ENCODE measurements at places on chromosomes 4 and X.

DNA sequence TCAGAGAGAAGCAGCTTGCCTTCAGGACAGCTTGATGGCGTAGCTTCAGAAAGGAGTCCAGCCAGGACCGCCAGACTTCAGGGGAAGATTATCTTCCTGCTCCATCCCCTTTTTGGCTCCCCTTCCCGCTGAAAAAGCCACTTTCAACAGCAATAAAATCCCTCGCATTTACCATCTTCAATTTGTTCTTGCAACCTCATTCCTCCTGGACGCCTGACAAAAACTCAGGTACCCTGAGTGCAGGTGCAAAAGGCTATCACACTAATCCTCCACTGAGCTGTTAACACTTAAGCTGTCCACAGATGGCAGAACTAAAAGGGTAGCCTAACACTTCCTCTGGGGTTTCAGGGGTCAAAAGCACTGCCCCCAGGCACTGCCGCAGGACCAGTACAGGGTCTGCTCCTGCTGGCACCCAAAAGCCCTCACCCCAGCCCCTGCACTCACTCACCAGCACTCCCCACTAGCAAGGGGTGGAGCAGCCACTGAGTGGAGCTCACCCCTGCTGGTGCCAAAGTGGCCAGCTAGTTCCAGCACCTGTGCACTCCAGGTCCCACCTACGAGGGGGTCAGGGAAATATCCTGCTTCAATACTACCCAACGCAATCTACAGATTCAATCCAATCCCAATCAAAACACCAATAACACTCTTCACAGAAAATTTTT, 145.8 kb downstream of the ADGRA3 start:
- no peak for DNase-seq

- no peak for DNase-seq
Measured at GRCh38 chrX:39165185-39165584, 363.9 kb downstream of the MID1IP1 start.

DNA sequence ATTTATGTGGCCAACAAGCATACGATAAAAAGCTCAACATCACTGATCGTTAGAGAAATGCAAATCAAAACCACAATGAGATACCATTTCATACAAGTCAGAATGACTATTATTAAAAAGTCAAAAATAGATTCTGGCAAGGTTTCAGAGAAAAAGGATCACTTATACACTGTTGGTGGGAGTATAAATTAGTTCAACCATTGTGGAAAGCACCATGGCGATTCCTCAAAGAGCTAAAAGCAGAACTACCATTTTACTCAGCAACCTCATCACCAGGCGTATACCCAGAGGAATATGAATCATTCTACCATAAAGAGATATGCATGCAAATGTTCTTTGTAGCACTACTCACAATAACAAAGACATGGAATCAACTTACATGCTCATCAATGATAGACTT, 478.7 kb upstream of the GALNTL6 start:
- DNase-seq: no peak

- DNase-seq: no peak
Measured at GRCh38 chr4:177256950-177257349, 52.7 kb upstream of the NEIL3 start.

GRCh38 chrX:68415316-68415715, 18.0 kb downstream of the OPHN1 start:
- DNase-seq: no peak

DNA sequence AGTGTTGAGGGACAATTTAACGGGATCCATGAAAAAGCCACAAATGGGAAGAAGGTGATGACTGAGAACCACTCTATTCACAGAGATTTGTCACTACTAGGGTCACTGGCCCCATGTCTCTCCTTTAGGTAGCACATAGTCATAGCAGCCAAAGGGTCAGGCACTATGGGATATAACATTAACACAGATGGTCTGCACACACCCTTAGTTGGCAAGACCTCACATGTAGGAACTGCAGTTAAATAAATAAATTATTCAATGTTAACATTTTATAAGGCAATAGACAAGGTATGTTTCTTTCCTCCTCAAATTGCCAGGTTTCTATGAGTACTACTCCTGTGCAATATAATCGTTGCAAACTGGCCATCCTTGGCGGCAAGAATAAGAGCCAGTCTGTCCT, 10.9 kb downstream of the RASGEF1B start:
- DNase-seq: no peak

DNA sequence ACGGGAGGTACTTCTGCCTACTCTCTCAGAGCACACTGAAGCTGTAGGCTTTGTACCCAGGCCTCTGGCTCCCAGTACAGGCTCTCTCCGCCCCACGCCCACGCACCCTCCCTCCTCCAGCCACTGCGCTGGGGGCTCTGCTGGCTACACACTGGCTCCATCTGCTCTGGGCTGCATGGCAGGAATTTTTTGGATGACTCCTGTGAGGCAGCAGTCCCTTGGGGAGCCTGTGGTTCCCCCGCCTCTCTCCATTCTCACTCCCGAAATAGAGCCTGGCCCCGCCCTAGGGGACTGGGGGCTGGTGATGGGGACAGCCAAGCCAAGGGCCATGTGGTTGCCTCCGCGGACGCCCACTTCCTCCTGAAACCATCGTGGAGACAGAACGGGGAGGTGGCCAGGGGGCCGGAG, 58.1 kb upstream of the ADRA2C start:
- DNase-seq: peak; percentile 62

DNA sequence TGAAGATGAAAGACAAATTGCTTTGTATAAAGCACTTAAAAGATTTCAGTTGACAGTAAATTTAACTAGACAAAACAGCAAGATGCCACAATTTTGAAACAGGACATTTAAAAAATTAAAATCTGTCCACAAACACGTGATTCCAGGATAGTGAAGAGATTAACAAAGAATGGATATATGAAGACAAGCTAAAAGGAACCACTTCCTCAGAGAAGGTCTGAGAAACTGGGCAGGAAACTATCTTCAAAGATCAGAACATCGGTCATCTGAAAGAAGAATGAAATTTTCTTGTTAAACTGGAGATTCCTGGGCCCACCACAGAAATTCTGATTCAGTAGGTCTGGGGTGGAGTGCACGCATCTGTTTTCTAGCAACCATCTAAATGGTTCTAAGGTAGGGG, 1.4 kb downstream of the RWDD4 start:
- no peak for DNase-seq

- no peak for DNase-seq
Measured at GRCh38 chr4:127622921-127623796, 9.6 kb upstream of the INTU start.

DNA sequence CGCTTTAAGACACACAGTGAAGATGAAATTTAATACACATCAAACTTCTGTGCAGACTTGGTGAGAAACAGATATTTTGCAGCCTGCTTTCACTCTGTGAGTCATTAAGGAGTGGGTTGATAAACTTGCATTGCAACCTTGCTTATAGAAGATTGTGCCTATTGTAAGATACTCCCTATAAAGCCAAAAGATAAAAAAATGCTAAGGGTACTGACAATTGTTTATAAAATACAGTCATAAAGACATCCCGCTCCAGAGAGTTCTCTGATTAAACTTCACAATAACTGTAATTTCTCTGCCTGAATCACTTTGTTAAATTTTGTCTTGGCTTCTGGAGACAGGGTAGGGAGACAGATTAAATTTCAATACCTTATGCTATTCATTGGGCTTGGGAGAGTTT, 49.1 kb downstream of the GALNT7 start:
- DNase-seq: no peak

DNA sequence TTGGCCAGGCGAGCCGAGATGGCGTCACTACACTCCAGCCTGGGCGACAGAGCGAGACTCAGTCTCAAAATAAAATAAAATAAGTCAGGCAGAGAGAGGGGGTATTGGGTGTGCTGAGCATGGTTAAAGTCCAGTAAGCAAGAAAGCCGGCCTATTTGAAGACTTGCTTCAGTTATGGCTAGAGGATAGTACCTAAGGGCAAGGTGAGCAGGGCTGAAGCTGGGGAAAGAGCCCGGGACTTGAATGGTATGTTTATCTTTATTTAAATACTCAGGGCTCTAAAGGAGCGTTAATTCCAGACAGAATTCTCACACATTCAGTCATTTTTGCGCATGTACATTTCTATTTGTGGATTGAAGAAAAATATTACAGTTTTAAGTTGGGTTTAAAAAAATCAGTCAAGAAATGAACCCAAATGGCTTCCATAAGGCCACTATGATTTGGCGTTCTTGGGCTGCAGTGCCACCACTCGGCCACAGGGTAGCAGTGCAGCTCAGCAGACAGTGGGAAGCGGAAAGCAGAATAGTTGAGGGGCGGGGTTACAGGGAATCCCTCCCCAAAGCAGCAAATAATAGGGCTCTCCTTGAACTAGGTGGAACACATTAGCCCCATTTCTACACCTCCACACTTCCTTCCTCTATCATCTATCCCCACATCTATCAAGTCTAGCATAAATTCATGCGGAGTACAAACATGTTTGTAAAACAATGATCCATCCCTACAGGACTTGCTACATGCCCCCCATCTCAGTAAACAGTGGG, 37.2 kb upstream of the SH3D19 start:
- DNase-seq: peak; percentile 57

DNA sequence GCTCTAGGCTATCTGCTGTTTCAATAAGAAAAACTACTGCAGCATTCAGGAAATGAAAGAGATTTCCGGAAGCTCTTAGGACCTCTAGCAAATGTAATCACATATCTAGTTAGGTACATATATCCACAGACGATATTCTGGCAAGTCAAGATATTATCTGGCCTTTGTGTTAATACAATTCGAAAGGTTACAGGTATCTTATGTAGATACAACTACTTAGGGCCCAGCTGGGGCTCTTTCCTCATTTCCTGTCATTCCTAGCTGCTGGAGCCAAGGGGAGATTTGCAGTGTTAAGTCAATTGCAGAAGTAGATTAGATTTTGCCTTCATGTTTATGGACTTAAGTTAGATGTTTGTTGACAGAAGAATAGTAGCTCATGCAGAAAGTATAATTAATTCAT, 299.5 kb downstream of the ARHGAP24 start:
- no peak for DNase-seq

GRCh38 chrX:65720381-65720964, 53.0 kb downstream of the MSN start:
- no peak for DNase-seq

- no peak for DNase-seq
Measured at GRCh38 chrX:101460669-101461068, 24.6 kb upstream of the ARMCX4 start.

- DNase-seq: no peak
Measured at GRCh38 chrX:40415675-40416074, 165.1 kb upstream of the ATP6AP2 start.

DNA sequence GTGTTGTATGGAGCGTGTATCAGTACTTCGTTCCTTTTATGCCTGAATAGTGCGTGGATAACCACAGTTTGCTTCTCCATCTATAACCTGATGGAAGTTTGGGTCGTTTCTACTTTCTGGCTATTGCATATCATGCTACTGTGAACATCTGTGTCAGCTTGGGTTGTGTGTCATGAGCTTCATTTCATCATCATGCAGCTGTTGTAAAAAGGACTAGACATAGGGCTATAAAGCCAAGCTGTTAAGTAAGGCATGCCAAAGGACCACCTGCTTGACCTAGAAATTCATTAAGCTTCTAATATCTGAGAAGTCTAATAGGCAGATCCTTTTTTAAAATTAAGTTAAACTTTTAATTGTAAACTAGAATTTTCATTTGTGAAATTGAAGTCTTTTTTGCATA, 18.4 kb downstream of the SMS start:
- DNase-seq: no peak

All from anterior cingulate cortex (tissue), 58 donors.